ENCODE measurements at places on chromosomes 1 and 21.

GRCh38 chr1:19313961-19314882 lies 2.1 kb downstream of the SLC66A1 start:
- no peak for DNase-seq

- no peak for DNase-seq
These were observed 183.5 kb upstream of the ADGRL4 start for GRCh38 chr1:79190074-79190473.

DNA sequence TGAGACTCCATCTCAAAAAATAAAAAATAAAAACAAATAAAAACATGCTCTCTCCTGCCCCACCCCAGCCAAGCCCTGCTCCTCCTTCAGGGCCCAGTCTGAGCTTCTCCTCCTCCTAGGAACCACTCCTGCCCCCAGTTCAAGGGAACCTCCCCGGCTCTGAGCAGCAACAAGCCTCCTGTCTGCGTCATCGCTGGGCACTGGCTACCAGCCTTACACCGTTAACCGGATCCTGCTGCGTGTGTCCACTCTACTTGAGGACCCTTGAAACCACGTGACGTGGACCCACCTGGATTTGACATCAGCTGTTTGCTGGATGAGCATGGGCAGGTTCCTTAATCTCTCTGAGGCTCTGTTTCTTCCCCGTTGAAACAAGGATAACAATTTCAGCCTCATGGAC lies 1.6 kb upstream of the TAS1R2 start:
- no peak for DNase-seq

DNA sequence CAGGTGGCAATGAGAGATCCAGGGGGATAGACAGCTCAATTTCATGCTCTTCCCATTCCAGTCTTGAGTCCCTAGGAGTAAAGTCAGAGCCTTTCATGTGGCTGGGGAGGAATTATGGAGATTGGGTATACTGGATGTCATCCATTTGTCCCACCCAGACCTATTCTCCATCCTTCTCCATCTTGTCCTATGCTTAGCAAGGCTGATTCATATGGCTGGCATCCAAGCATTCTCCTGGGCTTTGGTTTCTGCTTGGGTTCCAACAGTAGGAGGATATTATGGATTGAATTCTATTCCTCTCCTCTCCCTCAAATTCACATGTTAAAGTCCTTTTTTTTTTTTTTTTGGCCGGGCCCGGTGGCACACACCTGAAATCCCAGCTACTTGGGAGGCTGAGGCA lies 3.8 kb upstream of the CDC20 start:
- no peak for DNase-seq

DNA sequence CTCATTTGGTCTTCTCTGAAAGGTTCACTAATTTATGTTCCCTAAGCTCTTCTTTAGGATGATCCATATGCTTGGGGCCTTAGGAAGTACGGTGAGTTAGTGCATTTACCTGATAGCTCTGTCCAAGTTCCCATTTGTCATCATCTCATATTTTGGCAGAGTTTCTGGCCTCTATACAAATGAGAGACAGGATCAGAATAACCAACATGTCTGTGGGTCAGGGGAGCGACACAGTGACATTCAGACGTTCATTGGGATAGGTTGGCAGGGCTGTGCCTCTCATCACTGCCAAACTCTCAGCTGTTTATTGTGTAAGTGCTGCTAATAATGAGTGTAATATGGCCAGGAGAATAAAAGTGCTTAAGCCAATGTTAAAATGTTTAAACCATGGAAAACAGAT lies 561.1 kb upstream of the ZRANB2 start:
- no peak for DNase-seq

DNA sequence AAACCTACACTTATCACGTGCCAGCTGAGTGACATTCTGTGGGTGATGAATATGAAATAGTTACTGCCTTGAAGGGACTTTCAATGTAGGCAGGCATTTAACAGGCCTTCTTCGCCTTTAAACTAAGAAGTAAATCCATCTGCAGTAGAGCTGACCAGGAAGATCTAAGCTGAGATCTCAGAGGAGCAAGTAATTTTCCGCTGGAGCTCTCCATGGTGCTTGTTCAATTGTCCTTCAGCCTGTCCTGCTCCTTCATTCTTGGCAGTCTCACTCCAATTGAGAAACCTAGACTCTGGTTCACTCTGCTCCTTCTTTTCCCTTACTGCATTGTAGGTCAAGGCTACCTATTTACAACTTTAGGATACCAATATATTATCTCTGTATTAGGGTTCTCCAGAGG lies 183.5 kb downstream of the HMCN1 start:
- no peak for DNase-seq

DNA sequence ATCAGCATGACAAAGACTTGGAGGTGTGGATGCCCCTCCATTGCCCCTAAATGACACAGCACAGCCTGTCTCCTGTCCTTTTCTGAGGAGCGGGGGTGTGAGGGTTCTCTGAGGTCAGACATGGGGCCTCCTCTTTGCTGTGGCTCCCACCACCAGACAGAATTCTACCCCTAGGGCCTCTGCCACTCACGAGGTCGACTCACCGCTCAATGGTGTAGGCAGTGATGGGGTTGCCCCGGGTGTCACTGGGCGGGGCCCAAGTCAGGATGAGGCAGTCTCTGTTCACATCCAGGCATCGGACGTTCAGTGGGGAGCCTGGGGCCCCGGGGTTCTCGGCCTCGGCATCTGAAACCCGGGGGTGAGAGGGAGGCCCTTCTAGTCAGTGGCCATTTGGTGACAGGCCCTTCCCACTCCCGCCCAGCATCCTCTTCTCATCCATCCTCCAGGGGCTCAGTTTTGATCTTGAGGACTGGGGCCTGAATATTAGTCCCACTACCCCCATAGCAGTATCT lies 19.9 kb downstream of the MYOM3 start:
- DNase-seq, result no peak

Data from NCI-H524 (cell line).